ENCODE measurements at places on chromosomes 1 and 21.

DNA sequence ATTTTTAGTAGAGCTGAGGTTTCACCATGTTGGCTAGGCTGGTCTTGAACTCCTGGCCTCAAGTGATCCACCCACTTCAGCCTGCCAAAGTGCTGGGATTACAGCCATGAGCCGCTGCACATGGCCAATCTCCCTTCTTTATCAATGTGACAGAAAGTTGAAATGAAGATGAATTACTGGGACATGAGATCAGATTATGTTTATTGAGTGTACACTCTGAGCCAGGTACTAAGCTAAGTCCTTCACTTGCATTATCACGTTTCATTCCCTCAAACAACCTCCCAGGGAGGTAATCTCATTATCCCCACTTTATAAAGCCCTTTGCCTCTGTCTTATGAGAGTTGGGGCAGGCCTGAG is 6.3 kb upstream of the CHI3L2 start:
- DNase-seq = no peak

DNA sequence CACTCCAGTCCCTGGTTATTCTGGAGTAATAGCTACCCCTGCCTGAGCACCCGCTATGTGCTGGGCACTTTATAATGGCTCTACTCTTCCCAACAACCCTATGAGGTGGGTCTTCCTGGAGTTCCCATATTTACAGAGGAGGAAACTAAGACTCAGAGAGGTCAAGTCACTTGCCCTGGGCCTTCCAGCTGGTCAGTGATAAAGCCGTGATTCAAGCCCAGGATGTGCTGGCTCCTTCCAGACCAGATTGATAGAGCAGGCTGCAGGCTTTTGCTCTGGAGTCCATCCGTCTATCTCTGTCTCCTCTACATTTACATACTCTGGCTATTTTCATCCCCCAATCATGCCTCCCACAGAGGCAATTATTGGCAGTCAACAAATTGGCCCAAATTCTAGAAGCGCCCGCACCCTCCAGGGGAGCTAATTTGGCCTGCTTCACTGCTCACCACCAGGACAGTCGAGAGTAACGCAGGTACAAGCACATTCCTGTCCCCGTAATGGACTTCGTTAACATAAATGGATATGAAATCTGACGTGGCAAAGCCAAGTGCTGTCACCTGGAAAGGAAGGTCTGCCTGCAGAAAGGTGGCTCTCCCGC is 39.8 kb upstream of the SELENON start:
- no peak for DNase-seq

- peak; percentile 1 for DNase-seq
Observed at GRCh38 chr1:85911742-85912141, 203.5 kb upstream of the ZNHIT6 start.

- DNase-seq = peak; percentile 86
Observed at GRCh38 chr1:182235952-182236650, 155.5 kb downstream of the GLUL start.

DNA sequence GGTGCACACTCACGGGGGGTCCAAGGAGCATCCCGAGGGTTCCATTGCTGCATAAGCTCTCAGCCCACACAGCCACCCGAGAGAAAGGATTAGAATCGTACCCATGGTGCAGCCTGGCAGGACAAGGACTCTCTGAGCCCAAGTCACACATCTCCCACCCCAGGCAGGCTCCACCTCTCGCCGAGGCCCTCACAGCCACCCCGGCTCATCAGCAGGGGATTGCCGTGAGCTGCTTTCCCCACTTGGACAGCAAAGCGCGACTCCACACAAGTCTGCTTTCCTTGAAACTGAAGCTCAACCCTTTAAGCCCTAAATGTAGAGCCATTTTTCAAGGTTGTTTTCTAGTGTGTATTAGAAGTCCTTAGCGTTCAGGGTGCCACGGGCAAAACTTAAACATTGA is 306.4 kb upstream of the VAMP3 start:
- no peak for DNase-seq

GRCh38 chr21:32765058-32765457 is 6.5 kb downstream of the PAXBP1 start:
- no peak for DNase-seq

DNA sequence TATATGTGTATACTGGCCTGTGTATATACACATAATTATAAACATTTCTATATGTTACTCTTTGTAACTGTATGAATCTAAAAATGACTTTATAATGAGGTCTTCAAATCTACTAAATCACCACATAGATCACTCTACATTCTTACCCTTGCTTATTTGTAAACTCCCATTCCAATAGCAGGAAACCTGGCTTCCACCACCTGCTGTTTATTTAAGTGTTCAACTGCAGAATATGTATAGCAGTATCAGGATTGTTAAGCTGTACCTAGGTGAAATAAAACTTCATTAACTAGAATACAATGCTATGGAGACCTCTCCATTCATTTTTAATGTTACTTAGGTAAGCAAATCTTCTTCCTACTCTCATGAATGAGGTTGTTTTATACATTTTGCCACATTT is 1351.1 kb upstream of the B3GALT2 start:
- DNase-seq = no peak

GRCh38 chr1:182015360-182015759 is 46.2 kb downstream of the ZNF648 start:
- DNase-seq = no peak

GRCh38 chr21:44903050-44903685 is 17.5 kb downstream of the ITGB2 start:
- no peak for DNase-seq

- DNase-seq = peak; percentile 51
Observed at GRCh38 chr1:57279909-57280666, 143.8 kb downstream of the DAB1 start.

GRCh38 chr1:58287894-58288623 is 258.5 kb downstream of the OMA1 start:
- no peak for DNase-seq

- peak; percentile 68 for DNase-seq
Observed at GRCh38 chr1:197399755-197400521, 131.9 kb downstream of the CRB1 start.

DNA sequence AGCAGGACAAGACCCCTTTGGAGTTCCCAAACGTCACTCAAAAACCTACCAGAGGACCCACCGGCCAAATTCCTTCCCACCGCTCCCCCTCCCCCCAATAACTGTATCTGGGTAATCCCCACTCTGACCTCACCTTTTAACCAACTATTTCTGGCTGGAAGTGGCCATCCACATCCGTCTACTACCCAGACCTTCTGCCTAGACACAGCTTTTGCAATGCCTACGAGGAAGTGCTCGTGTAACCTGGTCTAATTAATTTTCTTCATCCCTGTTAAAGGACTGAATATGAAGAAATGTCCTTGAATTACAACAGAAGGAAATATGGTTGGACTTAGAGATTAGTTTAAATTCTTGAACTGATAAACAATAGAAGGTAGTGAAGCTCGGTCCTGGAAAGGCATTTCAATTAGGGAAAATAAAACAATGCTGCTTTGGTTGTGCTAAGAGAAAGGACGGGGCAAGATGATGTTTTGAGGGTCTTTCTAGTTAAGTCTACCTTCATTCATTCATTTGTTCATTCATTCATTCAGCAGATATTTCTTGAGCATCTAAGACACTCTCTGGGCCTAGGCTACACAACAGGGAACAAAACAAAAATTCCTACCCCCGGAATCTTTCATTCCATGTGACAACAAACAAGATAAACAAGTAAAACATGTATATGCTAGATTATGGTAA is 18.8 kb downstream of the AVPR1B start:
- DNase-seq = no peak

DNA sequence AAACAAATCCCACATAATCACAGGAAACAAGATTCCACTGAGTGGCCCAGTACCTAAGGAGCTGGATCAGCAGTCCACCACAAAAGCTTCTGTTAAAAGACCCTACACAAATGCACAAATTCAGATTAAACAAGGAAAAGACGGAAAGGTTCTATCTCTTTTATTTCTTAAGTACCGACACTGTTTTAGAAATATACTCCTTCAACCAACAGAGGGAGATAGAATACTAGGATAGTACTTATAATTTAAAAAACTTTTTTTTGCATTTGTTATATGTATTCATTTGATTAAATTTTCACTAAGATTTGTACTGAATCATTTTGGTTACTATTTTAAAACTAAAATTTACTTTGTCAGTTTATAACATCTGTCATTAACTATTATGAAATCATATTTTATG is 12.5 kb downstream of the CDC7 start:
- DNase-seq = no peak

GRCh38 chr1:61462628-61463027 is 262.3 kb downstream of the TM2D1 start:
- no peak for DNase-seq

DNA sequence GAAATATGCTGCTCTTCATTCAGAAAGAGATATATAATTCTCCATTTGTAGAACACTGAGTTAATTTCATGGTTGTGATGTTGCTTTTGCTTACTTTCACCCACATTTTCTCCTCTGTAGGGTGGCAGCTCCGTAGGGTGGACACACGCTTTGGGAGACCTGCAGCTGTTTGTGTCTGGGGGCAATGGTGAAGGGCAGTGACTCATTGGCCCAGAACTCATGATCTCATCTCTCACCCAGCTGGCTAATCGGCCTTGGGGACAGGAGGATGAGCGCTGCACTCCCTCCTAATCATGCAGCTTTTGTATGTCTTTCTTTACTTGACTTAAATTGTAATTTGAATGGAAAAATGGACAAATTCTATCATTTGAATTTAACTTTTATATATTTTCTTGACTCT is 9.6 kb downstream of the DISC1 start:
- DNase-seq = peak; percentile 78

- no peak for DNase-seq
Observed at GRCh38 chr1:245939756-245940345, 567.2 kb downstream of the SMYD3 start.

DNA sequence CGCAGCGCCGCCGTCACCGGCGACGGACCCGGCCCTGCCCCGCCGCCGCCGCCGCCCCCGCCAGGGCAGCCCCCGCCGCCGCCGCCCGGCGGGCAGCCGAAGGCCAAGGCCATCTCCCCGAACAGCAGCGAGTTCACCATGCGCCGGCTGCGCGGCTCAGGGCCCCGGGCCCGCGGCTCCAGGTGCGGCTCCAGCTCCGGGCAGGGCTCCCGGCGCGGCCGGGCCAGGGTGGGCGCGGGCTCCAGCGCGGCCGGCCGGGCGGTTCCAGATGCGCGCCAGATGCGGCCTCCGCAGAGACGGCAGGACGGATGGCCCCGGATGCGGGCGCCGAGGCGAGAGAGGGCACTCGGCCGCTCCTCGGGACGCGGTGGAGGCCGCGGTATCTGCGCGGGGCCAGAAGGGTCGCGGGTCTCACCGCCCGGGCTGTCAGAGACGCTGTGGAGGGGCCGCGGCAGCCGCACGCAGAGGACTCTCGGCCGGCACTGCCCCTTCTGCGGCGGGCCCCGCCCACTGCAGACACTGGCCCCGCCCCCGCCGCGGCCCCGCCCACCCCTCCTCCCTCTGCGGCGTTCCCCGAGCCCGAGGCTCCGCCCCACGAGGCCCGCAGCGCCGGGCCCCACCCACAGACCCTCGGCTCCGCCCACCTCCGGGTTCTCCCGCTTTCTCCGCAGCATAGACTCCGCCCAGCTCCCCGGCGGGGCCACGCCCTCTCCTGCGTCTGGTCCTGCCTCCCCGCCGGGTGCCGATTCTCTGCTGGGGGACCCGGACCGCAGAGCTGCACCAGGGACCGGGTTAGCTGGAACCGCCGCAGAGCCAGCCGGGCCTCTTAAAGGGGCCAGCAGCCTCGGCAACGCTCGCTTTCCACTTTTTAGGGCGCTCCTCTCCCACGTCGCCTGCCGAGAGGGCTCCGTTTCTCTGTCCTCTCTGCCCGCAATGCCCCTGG is at the start of gene IFFO2:
Gene IFFO2, minus strand, starts transcription at position 484 of the 943 bp plus-strand sequence. Its CDS starts 344 bp downstream, at position 140.
- DNase-seq = peak; percentile 87

DNA sequence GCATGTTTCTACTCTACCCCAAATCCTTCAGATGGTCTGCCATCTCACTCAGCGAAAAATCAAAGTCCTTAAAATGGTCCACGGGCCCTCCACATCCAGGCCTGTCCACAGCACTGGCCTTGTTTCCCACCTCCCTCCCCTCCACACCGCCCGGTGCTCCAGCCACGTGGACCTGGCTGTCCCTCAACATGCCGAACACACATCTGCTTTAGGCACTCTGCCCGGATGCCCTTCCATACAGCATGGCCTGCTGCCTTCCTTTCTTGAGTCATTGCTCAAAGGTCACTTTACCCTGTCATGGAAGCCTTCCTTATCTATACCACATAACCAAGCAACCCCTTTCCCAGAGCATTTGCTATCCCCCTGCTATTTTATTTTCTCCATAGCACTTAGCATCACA is 143.0 kb downstream of the DNM3 start:
- no peak for DNase-seq

- no peak for DNase-seq
Observed at GRCh38 chr1:117161887-117162286, 40.3 kb upstream of the TRIM45 start.

DNA sequence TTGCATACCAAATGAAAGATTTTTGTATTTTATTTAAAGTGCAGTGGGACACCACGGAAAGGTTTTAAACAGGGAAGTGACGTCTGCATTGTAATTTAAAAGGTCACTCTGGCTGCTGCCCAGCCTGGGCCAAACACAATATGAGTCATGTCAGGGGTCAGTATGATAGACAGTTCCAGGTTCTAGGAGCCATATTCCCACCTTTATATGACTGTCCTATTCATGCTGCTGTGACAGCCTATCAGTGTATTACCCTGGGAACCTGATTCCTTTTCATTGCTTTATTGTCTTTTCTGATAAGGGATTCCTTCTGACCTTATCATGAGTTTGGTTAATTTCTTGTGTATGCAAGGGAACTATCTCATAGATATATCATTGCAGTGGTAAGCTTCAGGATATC is 5.3 kb downstream of the VANGL1 start:
- peak; percentile 20 for DNase-seq

DNA sequence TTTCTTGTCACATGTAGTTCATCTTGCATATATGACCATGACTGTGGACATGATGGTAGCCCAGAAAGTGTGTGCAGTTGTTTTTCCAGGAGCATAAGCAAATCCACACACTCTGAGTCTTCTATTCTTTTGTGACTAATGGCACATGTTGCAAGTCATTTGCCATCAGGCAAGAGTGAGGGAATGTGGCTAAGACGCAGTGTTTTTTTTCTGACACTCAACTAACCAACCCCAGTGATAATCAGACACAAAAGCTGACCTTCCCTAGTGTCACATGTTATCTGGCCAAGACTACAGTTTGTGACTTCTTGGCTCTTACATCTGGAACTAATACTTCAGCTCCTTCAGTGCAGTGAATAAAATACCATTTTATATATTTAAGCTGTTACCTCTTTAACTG is 108.8 kb downstream of the ITSN1 start:
- no peak for DNase-seq

DNA sequence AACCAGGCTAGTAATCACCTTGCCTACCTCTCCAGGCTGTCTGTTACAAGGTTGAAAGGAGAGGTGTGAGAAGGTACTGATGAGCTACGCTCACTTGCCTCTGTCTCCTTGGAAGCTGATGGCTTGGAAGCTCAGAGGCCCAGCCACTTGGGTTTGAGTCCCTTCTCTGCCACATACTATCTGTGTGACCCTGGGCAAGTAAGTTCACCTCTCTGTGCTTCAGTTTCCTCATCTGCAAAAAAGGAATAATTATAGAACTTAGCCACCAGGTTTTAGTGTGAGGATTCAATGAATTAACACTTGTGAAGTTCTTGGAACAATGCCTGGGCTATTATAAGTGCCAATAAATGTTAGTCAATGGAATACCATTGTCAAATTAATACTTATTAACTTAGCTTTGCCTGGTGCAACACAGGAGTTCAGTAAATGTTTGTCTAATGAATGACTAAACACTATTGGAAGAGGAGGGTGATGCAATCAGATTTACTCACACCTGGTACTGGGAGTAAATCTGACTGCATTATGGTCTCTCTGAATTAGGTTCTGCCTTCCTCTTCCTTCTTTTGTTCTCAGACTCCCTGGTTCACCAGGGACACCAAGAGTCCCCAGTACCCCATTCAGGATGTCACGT is 55.5 kb downstream of the TRABD2B start:
- peak; percentile 29 for DNase-seq

- DNase-seq = no peak
Observed at GRCh38 chr1:156365754-156366153, 3.3 kb upstream of the RHBG start.

All from HT1080 (cell line).